ENCODE measurements at places on chromosomes 2 and 18. TPM values are rescaled to one million over a fixed set of nuclear protein-coding genes. Genes with fewer than 3 reads are reported as not detected.

DNA sequence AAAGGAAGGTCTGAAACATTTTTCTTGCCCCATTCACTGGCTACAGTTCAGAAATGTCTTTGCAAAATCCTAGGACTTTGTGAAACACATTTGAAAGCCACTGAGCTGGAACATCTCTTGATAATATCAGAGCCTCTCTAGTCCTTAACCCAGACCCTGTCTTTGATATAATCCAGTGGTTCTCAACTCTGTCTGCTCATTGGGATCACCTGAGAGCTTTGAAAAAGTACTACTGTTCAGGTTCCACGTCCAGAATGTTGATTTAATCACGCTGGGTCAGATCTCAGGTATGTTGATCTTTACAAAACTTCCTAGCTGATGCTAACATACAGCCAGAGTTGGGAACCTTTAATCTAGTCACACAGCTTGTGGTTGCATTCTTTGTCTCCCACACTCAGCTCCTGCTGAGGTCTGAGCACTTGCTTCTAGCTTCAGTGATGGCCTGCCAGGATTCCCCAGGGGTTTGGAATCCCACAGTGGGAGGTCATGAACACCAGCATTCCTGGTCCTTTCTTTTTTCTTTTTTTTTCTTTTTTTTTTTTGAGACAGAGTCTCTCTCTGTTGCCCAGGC lies 262.7 kb downstream of the SETBP1 start:
- no peak for DNase-seq

- DNase-seq = no peak
These were observed 670.0 kb upstream of the PKDCC start for GRCh38 chr2:41377837-41378236.

DNA sequence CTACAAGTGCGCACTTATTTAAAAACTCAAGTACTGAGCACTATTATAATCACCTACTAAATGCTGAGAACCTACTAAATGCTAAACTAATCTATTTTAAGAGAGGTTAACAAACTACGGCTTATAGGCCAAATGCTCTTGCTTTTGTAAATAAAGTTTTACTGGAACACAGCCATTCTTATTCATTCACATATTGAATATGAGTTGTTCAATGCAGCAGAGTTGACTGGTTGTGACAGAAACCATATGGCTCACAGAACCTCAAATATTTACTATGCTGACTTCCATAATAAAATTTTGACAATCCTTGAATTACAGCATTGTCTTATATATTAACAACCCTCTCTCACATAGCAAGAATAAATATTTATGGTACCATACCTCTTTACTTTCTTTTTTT lies 103.2 kb downstream of the ZNF521 start:
- DNase-seq = no peak

- DNase-seq = no peak
These were observed 126.1 kb downstream of the RTN4 start for GRCh38 chr2:54924121-54924520.

Gene GRHL1
- total RNA-seq = 0.37 TPM

- DNase-seq = no peak
These were observed 242.6 kb upstream of the KCNJ3 start for GRCh38 chr2:154455866-154456265.

DNA sequence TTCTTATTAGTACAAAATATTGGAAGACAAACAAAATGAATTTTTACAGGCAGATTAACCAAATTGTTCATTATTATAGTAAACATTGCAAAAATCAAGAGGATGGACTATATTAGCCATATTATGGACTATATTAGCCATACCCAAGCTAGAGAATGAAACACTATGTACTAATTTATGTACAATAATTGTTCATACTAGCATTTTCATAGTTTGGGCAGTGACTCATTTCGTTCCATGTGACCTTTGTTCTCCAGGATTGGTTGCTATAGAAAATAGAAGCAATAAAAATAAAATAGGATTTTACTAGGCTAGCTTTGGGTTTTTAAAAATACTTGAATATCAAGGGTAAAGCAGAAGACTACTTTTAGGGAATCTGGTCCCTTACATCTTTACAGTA lies 176.8 kb downstream of the ZEB2 start:
- DNase-seq = no peak

Gene ADAM23
- total RNA-seq = 0.85 TPM

DNA sequence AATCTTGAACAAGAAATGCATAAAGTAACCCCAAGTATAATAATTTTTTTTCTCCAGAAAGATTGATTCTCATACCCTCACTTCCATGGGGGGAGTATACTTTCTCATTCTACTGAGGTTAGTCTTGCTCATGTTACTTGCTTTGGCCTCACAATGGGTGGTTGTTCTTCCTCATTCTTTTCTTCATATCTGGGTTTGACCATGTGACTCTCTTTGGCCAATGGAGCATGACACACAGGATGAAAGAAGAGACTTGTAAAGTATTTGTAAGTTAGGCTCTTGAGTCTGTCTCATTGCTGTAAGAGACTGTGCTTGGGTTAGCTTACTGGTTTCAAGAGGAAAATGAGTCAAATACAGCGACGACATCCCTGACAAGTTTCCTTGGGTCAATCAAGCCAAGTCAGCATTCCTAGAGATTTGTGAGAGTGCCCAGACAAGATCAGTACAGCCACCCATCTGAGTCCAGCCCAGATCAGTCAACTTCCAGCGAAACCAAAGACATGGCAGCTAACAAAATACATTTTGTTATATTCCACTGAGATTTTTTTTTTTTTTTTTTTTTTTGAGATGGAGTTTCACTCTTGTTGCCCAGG lies 970.2 kb downstream of the BCL11A start:
- DNase-seq = no peak

- peak; percentile 65 for DNase-seq
These were observed 8.2 kb upstream of the GPR17 start for GRCh38 chr2:127637725-127638252.

DNA sequence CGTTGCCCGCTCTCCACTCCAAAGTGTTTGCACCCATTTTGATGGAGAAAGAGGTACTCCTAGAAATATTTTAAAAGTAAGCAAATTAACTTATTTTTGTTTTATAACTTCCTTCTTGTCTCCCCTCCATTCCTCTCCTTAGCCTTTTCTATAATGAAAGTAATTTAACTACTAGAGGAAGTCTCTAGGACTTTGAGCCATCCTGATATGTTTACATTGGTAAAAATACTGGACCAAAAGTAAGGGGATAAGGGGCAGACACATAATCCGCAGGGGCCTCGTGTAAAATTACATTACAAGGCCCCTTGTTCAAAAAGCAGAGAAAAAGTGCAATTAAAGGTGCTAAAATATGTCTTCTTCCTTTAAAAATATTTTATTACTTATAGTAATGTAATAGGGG lies 55.4 kb downstream of the MYOM1 start:
- DNase-seq = no peak

Gene IL36RN
- not detected for total RNA-seq

Gene CAMKMT
- 4.8 TPM for total RNA-seq

GRCh38 chr2:25190536-25190935 lies 22.2 kb upstream of the POMC start:
- DNase-seq = no peak

Gene L3MBTL4
- 5.9 TPM for total RNA-seq

Gene SKOR2
- total RNA-seq = not detected
